ENCODE measurements at places on chromosomes 16 and 17.
A peak's percentile ranks its signal among the peaks of the same experiment; 100 is the strongest.

- no peak for DNase-seq
Measured at GRCh38 chr17:80393961-80394360, 21.0 kb upstream of the ENDOV start.

GRCh38 chr16:24036614-24037013, 200.8 kb downstream of the PRKCB start:
- DNase-seq, result peak; percentile 62

- DNase-seq, result no peak
Measured at GRCh38 chr17:14719942-14720341, 419.1 kb downstream of the HS3ST3B1 start.

DNA sequence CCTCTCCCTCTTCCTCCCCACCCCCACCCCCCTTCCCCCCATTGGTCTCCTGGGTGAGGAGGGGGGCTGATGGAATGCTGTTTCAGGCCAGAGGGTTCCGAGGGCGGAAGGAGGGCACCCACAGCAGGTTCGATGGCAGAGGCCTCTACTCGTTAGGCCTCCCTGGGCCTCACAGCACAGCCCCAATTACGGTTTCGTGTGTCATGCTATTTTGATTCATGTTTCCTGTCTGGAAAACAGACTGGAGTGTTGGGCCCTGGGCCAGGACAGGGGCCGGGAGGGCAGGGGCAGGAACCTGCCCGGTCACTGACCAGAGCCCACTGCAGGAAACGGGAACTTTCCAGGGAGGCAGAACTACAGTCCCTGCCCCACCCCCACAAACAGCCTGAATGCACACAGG, 138.2 kb downstream of the C16orf95 start:
- DNase-seq, result no peak

- DNase-seq, result no peak
Measured at GRCh38 chr17:46865100-46865499, 13.7 kb downstream of the WNT9B start.

DNA sequence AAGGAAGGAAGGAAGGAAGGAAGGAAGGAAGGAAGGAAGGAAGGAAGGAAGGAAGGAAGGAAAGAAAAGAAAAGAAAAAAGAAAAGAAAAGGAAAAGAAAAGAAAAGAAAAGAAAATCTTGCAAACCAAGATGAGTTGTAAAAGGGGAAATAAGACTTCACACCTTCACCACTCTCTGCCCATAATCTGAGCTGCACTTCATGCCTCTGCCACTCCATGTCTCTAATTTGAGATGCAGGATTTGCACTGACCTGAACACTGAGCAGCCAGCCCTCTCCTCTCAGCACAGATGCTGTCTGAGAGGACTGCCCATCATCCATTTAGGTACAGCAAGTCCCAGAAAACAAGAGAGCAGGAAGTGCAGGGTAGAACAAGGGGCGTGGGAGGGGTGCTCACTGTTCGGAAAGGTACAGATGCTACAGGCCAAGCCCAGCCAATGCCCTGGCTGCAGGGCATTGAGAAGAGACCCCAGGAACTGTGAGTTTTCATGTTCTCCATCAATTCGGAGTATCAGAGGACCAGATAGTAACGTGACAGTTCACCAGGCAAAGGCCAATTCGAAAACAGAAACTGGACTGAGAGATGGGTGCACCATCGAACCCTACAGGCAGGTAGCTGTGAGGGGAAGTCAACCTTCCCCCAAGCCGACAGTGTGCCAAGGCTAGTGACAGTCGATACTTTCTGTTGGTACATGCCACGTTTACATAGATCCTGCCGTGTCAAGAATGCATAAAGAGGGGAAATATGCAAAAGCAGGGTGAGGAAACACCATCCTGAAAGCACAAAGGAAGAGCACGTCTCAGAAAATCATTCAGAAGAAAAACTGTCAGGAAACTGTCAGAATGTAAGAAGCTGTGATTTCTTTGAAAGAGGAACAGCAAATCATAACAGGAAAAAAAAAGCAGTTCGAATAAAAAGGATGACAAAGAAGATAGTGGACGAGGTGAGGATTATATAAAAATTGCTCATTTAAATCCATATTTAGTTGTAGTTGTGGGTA, 142.0 kb upstream of the RCVRN start:
- no peak for DNase-seq

DNA sequence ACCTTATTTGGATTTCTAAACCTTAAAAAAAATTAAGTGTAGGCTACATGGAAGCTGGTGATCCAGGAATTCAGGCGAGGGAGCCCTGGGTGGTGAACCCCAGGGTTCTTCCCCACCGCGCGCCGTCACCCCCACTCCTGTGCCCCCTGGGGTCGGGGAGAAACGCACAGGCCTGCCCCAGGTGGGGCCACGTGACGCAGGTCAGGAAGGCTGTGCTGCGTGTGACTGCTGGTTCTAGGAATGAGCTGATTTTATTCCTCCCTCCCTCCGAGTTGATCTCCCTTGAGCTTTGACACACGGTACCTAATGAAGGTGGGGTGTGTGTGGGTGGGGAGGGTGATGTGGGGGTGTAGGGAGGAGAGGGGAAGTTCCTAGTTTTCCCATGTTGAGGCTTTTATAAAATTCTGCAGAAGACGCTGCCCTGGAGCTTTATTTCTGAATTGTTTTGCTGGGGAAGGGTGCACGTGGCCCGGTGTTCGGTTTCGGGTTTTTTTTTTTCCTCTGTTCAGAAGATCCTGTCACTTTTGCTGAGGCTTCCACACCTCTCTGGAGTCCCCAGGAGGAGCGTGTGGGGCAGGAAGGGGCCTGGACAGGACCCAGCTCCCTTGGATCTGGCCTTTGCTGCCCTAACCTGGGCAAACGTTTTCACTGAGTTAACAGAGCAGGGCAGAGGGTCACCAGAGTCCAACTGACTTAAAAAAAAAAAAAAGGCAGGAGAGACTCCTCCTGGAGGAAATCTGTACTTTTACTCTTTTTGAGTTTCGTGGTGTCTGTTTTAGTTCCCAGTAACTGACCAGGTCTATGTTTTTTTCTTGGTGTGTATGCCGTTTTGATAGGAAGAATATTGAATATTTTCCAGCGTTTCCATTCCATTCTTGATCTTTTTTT, 55.8 kb upstream of the GSE1 start:
- no peak for DNase-seq

DNA sequence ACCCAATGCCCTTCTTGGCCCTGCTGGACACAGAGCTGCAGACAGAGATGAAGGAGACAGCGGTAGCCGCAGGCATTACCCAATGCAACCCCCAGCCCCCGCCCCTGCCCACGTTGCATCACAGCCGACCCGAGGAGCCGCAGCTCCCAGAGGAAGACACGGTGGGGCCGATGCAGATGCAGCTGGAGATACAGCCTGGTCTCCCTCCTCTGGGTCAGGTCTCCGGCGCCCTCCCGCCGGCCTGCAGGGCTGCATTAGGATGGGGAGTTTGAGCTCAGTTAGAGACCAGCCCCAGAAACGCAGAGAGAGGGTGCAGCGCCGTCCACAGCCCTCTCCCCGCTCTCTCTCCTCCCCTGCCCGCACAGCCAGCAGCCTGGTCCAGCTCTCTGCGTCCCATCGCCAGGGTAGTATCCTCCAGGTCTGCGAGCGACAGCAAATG, 19.4 kb upstream of the UBE2I start:
- DNase-seq, result no peak

DNA sequence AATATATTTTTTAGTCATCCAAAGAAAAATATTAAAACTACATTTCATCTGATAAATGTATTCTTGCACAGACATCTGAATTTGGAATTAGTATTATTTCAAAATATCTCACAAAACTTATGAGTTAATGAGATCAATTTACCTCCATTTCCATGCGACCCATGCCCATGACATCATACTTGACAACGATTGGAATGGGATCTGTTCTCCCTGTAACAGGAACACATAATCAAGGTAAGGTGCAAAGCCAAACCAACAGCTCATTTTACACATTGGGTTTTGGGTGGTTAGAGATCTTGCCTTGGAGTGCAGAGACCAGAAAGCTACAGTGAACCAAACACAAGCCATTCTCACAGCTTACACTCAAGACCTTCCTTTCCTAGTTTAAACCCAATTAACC, 46.9 kb upstream of the ITGA2B start:
- no peak for DNase-seq

DNA sequence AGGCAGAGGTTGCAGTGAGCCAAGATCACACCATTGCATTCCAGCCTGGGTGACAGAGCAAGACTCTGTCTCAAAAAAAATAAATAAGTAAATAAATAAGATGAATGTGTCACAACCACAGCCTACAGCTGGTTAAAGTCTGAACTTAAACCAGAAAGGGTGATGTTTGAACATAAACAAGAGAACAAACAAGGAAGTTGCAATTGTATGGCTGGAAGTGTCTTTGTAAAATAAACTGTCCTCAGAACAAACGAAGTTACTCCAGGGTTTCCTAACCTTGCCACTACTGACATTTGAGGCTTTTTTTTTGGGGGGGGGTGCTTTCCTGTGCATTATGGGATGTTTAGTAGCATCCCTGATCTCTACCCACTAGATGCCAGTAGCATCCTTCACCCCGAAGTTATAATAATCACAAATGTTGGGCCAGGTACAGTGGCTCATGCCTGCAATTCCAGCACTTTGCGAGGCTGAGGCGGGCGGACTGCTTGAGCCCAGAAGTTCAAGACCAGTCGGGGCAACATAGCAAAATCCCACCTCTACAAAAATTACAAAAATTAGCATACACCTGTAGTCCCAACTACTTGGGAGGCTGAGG, 119.2 kb downstream of the XYLT1 start:
- DNase-seq, result no peak

DNA sequence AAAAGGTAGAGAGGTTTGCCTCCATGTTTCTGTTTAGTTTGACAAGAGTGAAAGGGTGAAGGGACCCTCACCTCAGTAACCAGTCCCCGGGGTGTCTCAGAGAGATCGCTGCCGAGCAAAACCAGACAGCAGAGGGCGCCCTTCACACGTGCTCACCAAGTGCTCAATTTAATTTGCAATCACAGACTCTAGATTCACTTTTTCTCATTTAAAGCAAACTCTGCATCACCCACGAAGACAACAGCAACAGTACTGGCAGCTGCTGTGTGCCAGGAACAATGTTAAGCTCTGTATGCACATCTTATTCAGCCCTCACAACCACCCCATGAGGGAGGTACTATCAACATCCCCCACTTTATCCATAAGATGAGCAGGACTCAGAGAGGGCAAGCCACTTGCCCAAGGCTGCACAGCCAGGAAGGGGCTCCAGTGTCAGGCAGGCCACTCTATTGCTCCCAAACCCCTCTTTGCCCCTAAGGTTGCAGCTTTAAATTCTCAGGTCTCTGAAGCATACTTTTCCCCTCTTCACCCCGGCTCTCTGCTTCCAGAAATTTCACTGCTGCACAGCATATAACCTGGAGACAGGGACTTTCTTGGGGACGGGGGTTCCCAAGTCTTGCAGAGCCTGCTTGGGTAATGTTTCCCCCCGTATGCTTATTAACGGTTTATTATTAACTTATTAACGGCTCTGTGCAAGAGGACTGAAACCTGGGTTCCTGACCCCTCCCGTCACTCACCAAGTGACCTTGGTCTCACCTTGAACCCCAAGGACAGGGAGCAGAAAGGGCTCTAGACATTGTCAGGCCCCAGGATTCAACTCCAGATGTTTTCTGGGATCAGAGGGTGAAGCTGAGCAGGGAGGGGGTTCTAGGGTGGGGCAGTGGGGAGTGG, 70.9 kb downstream of the CNGB1 start:
- DNase-seq, result peak; percentile 52

DNA sequence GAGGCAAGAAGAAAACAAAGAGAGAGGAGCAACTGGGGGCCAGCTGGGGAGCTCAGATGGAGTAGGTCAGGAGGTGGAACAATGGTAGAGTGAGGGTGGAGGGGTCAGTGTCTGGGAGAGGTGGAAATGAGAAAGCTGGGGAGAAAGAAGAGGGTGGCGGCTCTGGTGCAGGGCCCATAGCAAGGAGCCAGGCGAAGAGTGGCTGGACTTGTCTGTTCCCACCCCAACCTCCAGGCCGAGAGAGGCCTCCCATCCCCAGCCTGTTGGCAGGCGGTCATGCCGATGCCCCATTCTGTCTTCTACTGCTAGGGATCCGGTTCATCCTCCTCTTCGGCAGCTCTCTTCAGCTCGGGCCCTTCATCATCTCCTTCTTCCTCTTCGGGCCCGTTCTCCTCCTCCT, 31.3 kb downstream of the AP1G1 start:
- DNase-seq, result no peak

GRCh38 chr17:76570457-76570856, 15.2 kb downstream of the ST6GALNAC2 start:
- DNase-seq, result no peak

DNA sequence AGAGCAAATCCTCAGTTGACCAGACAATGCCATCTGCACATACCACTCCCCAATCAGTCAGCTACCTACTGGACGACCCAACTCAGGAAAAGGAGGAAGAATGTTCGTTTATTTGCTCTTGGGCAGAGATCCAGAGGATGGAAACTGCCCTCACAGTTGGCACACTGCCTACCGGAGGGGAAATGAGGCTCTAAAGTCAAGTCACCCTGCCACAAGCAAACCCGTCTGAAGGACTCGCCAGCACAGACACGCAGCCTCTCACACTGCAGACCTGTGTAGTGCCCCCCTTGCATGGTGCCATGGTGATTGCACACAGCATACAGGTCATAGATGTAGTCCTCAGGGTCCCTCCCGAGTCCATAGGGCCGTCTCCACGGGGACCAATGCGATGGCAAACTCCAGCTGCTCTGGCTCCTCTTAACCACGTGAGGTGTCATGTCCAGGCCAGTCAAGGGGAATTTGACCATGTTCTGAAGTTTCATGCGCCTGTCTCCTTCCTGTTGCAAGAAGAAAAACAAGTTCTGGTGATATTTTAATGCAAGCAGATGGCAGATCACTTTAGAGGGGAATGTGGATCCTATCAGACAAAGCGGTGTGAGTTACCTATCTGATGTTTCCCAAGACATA, 69.5 kb downstream of the USP31 start:
- DNase-seq, result no peak

DNA sequence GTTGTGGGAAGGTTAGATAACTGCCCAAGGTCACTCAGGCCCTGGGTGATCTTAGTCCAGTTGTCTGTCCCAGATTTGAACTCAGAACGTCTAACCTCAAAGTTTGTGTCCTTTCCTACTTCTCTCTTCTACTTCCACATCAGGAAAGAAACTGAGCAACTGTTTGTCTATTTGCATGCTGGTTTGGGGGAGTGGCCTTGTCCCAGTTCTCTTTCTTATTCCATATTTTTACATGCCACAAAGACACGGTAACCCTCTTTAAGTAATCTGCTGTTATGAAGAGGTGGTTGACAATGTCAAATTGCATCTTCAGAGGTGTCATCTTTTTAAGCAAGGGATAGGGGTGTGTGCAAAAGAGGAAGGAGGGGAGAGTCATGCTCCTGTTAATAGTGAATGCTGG, 432.5 kb downstream of the HS3ST3B1 start:
- DNase-seq, result no peak

DNA sequence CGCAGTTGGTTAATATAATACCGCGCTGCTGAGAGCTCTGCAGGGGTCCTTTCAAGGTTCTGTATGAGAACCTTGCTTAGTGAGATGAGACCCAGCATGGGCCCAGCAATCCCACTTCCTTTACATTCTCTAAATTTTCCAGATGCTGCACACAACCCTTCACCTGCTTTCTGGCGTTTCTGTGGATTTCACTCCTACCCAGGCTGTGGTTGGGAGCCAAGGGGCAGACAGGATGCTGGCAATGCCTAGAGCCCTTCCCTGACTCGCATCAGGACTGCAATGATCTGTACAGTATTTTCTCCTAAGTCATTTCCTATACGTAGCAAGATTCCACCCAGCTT, 10.1 kb upstream of the PIPOX start:
- no peak for DNase-seq

GRCh38 chr17:81701288-81702071, 1.7 kb upstream of the MRPL12 start:
- no peak for DNase-seq

GRCh38 chr17:21279582-21279981, 4.9 kb upstream of the MAP2K3 start:
- no peak for DNase-seq
